Activated naive CD4-positive, alpha-beta T cell treated with Interleukin-2 at 50 U/mL for 16 hours (primary cell): ENCODE measurements at places on chromosomes 1 and 21.

GRCh38 chr21:14124266-14124665, 86.5 kb downstream of the LIPI start:
- no peak for DNase-seq

DNA sequence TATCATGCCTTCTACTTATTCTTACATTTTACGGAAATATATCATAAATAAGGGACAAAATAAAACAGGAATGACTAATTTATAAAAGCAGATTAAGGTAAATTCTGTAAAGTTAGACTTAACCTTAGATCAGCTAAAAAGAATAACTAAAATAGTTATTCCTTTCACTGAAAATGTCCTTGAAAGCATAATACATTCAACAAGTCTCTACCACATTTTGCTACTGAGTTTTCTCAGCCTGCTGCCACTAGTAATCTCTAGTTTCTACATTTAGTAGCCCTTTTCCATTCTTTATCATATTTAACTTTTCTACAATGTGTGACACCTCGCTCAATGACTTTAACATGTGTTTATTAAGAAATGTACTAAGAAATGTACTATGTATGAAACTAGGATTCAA, 89.0 kb downstream of the DENND1B start:
- no peak for DNase-seq

GRCh38 chr1:66214901-66215300, 319.1 kb upstream of the SGIP1 start:
- no peak for DNase-seq

DNA sequence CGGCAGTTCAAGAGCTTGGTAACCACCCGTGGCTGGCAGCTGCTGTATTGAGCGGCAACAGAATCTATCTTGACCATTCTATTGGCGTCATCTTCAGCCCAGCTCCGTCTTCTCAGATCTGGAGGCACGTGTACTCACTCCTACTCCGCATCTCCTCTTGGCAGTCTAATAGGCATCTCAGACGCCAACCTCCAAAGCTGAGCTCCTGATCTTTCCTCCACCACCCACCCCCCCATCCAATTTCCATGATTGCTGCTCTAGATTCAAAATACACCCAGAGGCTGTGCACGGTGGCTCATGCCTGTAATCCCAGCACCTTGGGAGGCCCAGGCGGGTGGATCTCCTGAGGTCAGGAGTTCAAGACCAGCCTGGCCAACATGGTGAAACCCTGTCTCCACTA, 84.6 kb upstream of the CASZ1 start:
- DNase-seq, result no peak

DNA sequence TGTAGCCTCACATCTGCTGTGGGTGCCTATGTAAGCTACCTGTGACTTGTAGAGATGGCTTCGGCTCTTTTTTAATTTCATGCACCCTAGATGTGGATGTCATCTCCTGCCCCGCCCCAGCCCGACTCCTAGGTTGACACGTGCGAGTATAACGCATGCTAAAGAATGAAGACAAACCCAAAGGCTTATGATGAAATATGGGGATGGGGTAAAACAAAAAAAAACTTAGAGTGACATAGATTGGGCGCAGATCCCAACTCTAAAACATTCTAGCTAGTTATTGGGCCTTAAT, 613 bp upstream of the ERO1B start:
- peak; percentile 49 for DNase-seq

DNA sequence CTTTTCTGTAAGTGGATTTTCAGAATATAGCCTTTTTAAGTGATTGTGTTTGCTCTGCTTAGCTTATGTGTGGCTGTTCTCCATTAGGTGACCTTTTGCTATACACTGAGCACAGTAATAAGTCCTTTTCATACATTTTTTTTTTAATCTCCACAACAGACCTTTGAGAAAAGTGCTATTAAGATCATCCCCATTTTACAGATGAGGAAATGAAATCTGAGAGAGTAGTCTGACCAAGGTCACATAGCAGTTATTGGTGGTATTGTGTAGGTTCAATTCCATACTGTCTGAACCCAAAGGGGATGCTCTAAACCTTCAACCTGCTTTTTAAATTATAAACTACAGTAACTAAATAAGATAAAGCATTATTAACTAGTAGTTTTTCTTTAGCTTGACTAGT, 1.7 kb downstream of the PRRC2C start:
- no peak for DNase-seq

DNA sequence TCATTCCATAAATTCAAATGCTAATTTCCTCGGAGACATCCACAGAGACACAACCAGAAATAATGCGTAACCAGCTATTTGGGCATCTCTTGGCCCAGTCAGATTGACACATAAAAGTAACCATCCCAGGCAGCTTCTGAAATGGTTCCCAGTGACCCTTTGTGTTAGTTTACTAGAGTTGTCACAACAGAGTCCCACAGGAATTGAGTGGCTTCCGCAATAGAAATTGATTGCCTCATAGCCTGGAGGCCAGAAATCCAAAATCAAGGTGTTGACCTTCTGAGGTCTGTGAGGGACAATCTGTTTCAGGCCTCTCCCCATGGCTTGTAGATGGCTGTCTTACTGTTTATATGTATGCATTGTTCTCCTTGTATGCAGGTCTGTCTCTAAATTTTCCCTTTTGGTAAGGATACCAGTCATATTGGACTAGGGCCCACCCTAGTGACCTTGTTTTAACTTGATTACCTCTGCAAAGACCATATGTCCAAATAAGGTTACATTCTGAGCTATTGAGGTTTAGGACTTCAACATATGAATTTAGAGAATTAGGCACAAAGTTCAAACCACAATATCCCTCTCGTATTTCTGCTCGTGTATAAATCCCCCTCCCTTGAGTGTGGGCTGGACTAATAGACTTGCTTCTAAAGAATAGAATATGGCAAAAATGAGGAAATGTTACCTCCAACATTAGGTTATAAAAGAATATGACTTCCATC, 78.2 kb upstream of the FGGY start:
- no peak for DNase-seq

DNA sequence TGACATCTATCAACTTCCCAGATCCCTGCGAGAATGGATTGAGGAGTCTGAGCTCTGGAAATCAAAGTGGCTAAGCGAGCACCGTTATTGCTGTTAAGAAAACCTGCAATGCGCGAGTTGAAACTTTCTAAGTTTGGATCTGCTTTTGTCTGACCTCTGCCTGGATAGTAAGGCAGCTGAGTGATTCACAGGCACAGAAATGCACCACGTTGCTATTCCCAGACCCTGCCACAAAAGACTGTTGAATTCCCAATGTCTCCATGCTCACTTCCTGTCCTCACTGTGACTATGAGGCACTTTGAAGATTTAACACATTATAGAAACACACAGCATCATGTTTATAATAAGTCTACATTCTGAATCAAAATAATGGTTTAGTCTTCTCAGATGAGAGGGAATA, 27.1 kb upstream of the CNIH3 start:
- DNase-seq, result no peak

DNA sequence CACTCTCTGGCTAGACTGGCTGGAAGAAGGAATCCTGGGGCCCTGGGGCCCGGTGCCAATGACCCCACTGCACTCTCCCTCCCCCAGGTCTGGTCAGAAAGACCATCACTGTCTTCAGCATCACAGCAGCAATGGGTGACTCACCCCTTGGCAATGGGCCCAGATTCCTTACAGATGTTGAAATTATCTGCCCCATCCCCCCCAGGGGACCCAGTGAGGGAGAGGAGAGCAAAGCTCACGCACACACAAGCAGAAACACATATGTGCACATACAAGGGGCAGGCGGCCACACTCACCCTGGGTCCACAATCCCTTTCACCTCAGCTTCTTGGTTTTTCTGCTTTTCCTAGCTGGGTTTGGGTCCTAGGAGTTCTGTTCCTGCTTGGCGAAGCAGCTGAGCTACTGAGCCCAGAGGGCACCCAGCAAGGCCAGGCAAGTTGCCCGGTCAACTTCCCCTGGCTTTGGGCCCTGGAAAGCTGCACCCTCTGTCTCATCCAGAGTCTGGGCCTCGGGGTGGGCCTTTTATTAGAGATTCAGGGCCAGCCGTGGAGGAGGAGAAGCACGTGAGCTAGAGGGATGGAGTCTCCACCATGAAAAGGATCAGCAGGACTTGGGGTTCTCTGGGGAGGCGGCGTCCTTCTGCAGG, 2.6 kb downstream of the COL16A1 start:
- DNase-seq, result peak; percentile 27

DNA sequence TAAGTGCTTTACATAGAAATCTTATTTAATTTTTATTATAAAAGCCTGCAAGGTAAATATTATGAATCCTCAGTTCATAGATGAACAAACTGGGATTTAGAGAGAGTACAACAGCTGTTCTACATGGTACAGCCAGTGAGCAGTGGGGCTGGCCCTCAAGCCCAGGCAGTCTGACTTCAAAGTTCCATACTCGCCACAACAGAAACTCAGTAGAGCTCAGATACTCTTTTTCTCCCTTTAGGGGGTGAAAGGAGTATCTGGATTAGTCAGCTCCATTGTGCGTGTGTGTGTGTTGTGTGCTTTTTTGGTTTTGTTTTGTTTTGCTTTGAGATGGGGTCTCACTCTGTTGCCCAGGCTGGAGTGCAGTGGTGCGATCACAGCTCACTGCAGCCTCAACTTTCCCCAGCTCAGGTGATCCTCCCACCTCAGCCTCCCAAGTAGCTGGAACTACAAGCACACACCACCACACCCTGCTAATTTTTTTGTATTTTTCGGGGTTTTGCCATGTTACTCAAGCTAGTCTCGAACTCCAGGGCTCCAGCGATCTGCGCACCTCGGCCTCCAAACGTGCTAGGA, 378.5 kb downstream of the SMYD3 start:
- no peak for DNase-seq

DNA sequence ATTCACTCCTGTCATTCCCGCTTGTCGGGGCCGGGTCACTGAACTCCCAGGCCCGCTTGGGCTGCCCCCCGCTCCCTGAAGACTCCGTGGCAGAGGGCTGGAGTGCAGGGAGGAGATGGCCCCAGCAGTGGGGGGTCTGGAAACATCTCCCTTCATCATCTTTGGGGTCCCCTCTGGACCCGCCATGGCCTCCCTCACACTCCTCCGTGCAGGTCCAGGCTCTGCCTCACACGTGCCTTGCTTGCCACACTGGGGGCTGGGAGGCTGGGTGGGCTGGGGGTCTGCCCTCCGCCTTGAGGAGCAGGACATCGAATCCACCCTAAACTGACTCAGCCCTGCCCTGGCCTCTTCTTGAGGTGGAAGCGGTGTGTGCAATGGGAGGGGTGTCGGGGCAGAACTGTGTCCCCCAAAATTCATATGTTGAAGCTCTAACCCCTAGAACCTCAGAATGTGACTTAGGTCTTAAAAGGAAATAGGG, 35.2 kb downstream of the POFUT2 start:
- DNase-seq, result no peak

DNA sequence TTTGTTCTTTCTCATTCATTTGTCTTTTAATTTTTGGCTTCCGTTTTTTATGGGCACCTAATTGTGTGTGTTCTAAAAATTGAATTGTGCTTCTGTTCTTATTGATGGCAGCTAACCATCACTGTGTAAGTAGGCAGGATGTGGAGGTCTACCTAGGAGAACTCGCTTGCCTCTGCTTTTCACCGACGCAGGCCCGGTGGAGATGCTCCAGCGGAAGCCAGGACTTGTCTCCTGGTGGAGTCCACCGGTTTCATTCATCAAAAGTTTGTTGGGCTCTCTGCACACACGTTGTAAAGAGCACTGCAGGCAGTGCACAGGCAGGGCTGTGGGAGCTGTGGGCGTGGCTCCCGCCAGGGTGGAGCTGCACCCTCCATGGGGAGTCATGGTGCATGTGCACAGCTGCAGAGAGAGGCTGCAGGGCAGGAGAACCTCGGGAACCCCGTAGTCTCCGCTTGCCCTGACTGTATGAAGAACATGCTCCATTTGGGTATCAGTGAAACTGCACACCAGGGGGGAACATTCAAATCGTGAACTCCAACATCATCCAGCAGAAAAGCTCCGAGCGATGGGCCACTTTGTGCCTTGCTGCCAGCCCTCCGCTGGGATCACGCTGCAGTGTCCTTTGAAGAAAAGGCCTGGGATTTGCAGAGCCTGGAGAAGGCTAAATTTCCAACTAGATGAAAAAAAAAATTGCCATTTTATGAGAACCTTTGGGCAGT, 6.0 kb upstream of the C1orf174 start:
- no peak for DNase-seq

DNA sequence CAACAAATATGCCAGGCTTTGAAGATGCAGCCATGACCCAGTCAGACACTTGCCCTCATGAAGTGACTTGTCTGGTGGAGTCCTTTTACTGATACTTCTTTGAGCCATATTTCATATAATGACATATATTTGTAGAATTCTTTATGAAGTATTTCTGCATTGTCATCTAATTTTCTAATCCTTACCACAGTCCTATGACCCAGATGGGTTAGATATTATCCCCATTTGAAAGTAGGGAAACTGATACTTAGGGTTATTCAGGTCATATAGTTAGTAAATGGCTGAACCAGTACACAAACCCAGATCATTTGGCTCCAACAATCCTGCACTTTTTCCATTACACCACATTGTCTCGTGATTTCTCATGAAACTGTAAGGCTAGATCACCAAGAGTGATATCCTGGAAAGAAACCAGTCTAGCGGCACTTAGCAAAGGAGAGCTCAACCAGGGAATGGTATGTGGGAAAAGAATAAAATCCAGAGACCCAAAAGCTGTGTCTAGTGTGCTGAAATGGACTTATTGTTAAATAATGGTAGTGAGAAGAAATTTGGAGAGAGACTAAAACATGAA, 49.6 kb downstream of the ZFYVE9 start:
- DNase-seq, result no peak

DNA sequence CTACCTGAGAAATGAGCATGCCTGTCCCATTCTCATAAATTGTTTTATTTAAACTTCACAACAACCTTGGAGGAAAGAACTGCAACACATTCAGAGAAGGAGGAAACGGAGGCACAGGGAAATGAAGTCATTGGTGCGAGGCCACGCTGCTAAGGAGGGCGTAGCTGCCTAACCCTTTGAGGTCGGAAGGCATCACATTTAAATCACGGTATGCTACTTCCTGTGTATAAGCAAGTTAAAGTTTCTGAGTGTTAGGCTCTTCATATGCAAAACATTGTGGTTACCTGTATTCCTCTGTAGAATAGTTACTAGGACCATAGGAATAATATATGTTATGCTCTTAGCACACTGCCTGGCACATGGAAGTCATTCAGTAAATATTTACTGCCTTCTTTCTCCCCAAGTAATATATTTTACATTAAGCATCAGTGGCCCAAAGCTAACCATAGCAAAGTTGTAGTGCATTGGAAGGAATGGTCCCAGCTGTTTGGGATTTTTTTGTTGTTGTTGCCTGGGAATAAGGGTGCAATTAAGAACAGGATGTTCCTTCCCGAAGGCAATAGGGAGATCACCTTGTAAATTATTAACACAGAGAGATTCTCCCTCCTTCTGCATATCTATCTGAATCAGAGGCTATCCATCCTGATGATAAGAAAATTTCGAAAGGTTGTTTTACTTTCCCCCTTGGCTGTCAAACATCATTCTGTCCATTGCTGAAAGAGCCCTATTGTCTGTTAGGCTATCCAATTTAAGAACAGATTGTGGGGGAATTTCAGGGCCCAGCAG, 192.2 kb upstream of the C8B start:
- no peak for DNase-seq

GRCh38 chr1:14875524-14876509, 277.3 kb downstream of the KAZN start:
- no peak for DNase-seq
